ENCODE measurements at places on chromosomes 16 and 17.

DNA sequence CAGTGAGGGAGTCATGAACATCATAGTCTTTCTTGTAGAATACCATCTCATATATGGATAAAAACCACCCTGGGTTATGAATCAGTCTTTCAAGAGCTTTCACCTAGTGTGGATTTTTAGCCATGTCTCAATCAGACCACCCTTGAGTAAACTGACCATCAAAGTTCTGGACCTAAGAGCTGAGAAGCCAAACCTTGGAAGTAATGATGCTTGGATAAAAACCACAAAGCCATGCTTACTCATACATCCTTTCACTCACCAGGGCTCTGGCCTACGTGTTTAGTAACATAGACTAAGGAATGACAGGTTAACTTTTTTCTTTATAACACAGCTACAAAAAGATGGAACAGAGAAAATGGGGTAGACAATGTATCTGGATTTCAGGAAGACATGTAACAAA, 167.2 kb downstream of the STX8 start:
- no peak overlapping the region for H3K27ac ChIP-seq
- H3K4me3 ChIP-seq = no peak overlapping the region
- peaks cover 5% of the 10 kb centered on the region for H3K36me3 ChIP-seq

- no peaks in the 10 kb centered on the region for H3K36me3 ChIP-seq
- DNase-seq = no peak
- no peak overlapping the region for H3K4me3 ChIP-seq
Measured at GRCh38 chr17:73384926-73385325, 73.1 kb upstream of the CDC42EP4 start.

DNA sequence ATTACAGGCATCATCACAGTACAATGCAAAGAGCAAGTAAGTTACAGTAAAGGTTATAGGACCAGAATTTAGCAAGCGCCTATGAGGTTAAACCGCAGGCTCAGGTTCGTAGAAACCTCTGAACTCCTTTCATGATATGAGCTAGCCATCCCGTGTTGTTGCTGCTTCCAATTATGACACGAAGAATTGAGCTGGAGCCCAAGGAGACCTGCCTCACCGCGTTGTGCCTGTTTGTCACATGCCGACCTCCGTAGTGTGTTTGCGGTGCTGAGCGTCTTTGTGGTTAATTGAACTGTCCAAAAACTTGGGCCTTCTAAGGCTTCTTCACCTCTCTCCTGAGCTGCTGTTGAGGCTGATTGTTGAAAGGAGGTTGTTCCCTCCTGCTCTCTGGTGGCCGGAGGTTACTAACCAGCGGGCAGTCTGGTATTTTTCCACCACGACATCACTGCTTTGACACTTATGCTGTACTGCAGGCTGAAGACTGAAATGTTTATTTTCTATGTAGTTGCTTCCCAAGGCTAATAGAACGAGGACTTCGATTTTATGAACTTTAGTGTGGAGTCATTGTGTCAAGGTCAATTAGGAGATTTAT, 67.5 kb downstream of the SEC14L1 start:
- DNase-seq = no peak
- peaks cover 32% of the 10 kb centered on the region for H3K36me3 ChIP-seq
- H3K4me3 ChIP-seq = no peak overlapping the region
- H3K27me3 ChIP-seq = no peaks in the 10 kb centered on the region

DNA sequence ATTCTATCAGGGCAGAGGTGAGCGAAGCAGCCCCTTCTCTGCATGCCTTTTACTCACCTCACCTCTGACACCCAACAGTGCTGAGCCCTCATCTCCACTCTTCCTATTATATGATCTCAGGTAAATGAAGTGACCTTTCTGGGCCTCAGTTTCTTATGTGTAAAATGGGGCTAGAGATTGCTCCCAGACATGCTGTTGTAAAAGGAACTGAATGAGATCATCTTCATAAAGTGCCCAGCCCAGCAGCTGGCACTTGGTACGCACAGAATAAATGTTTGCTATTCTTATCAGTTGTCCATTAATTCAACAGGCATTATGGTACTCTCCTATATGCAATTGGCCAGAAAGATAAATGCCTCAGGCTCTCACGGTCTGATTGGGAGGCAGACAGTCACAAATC, 4.5 kb upstream of the GALK1 start:
- no peak overlapping the region for H3K27ac ChIP-seq
- H3K36me3 ChIP-seq = no peaks in the 10 kb centered on the region
- peaks cover 2% of the 10 kb centered on the region for H3K4me1 ChIP-seq
- no peaks in the 10 kb centered on the region for H3K27me3 ChIP-seq
- no peak for DNase-seq

DNA sequence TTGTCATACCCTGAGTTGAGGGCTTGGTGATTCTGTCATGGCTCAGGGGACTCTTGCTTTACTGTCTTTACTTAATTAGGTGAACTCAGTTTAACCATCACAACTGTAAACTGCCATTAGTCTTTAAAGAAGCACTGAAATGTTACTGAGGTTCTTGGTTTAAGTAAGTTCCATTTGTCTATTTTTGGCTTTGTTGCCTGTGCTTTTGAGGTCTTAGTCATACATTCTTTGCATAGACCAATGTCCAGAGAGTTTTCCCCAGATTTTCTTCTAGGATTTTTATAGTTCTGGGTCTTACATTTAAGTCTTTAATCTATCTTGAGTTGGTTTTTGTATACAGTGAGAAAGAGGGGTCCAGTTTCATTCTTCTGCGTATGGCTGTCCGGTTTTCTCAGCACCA, 137.5 kb downstream of the SOCS1 start:
- H3K27me3 ChIP-seq = no peaks in the 10 kb centered on the region
- H3K4me3 ChIP-seq = no peak overlapping the region
- H3K27ac ChIP-seq = no peak overlapping the region
- peaks cover 16% of the 10 kb centered on the region for H3K36me3 ChIP-seq

GRCh38 chr17:62819511-62820221, 11.6 kb upstream of the MARCHF10 start:
- H3K4me3 ChIP-seq = no peak overlapping the region
- peak; percentile 23 for DNase-seq
- no peak overlapping the region for H3K27ac ChIP-seq
- no peaks in the 10 kb centered on the region for H3K36me3 ChIP-seq
- H3K4me1 ChIP-seq = peaks cover 6% of the 10 kb centered on the region

- peaks cover 58% of the 10 kb centered on the region for H3K4me1 ChIP-seq
- H3K27ac ChIP-seq = no peak overlapping the region
- peaks cover 37% of the 10 kb centered on the region for H3K36me3 ChIP-seq
- no peaks in the 10 kb centered on the region for H3K27me3 ChIP-seq
Measured at GRCh38 chr16:85798283-85798776, 1.0 kb downstream of the EMC8 start.

- no peak overlapping the region for H3K27ac ChIP-seq
- peaks cover 2% of the 10 kb centered on the region for H3K27me3 ChIP-seq
- H3K4me1 ChIP-seq = no peaks in the 10 kb centered on the region
- H3K36me3 ChIP-seq = no peaks in the 10 kb centered on the region
- no peak overlapping the region for H3K4me3 ChIP-seq
Measured at GRCh38 chr17:57752031-57752905, 7.2 kb upstream of the CCDC182 start.

DNA sequence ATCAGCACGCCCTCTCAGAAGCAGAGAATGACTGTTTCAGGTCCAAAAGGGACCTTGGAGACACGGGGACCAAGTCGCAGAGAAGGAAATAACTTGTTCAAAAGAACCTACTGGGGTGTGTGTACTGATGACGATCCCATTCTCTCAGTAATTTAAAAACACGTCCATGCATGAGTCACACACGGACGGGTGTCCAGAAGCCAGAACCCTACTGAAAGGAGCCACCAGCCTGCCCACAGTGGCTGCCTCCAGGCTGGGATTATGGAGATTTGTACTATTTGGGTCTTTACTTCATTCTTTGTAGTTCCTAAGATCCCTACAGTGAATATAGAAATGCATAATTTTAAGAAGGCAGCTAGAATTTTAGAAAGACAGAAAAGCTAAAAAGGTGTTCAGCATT, 27.8 kb downstream of the TMEM204 start:
- no peaks in the 10 kb centered on the region for H3K27me3 ChIP-seq
- peaks cover 38% of the 10 kb centered on the region for H3K4me1 ChIP-seq
- H3K36me3 ChIP-seq = no peaks in the 10 kb centered on the region
- H3K27ac ChIP-seq = no peak overlapping the region
- no peak overlapping the region for H3K4me3 ChIP-seq

DNA sequence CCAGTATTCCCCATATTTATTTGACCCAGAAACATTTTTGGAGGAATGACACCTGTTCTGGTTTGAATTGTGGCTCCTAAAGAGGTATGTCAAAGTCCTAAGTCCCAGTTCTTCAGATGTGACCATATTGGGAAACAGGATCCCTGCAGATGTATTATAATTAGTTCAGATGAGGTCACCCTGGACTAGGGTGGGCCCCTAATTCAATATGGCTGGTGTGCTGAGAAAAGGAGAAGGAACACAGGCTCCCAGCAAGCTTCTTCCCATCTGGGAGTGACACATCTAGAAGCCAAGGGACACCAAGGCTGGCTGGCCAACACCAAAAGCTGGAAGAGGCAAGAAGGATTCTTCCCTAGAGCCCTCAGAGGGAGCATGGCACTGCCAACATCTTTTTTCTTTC, 3.8 kb upstream of the GCSH start:
- no peak for DNase-seq
- no peak overlapping the region for H3K27ac ChIP-seq
- no peaks in the 10 kb centered on the region for H3K27me3 ChIP-seq

- no peak overlapping the region for H3K4me3 ChIP-seq
- DNase-seq = no peak
- H3K27ac ChIP-seq = no peak overlapping the region
- no peaks in the 10 kb centered on the region for H3K27me3 ChIP-seq
Measured at GRCh38 chr17:42530952-42531454, 5.0 kb upstream of the NAGLU start.

DNA sequence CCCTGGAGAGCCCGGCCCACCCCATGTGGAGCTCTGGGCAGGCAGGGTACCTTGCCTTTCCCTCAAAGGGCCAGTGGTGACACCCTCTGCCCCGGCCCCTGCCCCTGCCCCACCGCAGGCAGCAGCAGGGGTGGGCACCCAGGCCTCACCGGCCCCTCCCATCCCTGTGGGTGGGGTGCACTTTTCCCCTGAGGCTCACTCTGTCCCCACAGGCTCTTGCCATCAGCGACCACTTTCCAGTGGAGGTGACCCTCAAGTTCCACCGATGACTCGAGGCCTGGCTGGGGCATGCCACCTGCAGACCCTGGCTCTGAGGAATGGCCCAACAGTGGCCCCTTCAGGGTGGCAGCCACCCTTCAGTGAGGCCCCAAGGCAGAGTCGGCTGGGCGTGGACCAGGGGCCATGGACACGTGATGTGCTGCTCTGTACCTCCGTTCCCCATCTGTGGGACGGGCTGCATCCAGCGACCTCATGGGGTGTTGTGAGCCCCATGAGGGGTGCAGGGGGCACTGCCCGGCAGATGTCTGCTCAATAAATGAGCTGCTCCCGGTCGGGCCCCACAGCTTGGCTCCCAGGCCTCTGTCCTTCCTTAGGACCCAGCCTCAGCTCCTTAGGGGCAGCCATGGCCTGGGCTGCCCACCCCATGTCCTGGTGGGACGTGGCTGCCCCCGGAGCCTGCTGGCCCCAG, 2.0 kb downstream of the DNASE1L2 start:
- no peak overlapping the region for H3K4me3 ChIP-seq
- H3K36me3 ChIP-seq = peaks cover 11% of the 10 kb centered on the region
- no peak overlapping the region for H3K27ac ChIP-seq
- no peak for DNase-seq
- no peaks in the 10 kb centered on the region for H3K27me3 ChIP-seq

- peaks cover 28% of the 10 kb centered on the region for H3K4me1 ChIP-seq
- H3K36me3 ChIP-seq = no peaks in the 10 kb centered on the region
- peak overlapping the region; percentile 68 for H3K27ac ChIP-seq
- peak; percentile 10 for DNase-seq
Measured at GRCh38 chr16:90077757-90078578, 837 bp upstream of the PRDM7 start.
